ENCODE measurements at places on chromosomes 5 and 9. TPM values are rescaled to one million over a fixed set of nuclear protein-coding genes. Genes with fewer than 3 reads are reported as not detected.

The PNPLA7 gene
- 0.80 TPM for total RNA-seq

- no peak overlapping the region for H3K4me3 ChIP-seq
- no peaks in the 10 kb centered on the region for H3K36me3 ChIP-seq
- no peak overlapping the region for H3K27ac ChIP-seq
- H3K4me1 ChIP-seq: no peaks in the 10 kb centered on the region
Measured at GRCh38 chr5:27172693-27173092, 134.3 kb upstream of the CDH9 start.

The FBP2 gene
- 105 TPM for total RNA-seq

- H3K4me1 ChIP-seq: no peaks in the 10 kb centered on the region
- no peak within 1 kb of the TSS for H3K4me3 ChIP-seq
- H3K27ac ChIP-seq: no peak within 1 kb of the TSS
- peaks cover 7% of the 10 kb centered on the region for H3K27me3 ChIP-seq
Measured at GRCh38 chr5:140785905-140786686, at the start of gene PCDHA1. PCDHA1 (plus strand) TSS chr5:140786140.

The GNG10 gene
- total RNA-seq: 27.4 TPM

All from muscle of leg (tissue), 16 donors.